Stimulated activated CD8-positive, alpha-beta memory T cell treated with anti-CD3 and anti-CD28 coated beads, Interleukin-12 subunit alpha, Interleukin-12 subunit beta, amount 100 ng/mL, for 1 hour (primary cell): ENCODE measurements at places on chromosomes 4 and X.

DNA sequence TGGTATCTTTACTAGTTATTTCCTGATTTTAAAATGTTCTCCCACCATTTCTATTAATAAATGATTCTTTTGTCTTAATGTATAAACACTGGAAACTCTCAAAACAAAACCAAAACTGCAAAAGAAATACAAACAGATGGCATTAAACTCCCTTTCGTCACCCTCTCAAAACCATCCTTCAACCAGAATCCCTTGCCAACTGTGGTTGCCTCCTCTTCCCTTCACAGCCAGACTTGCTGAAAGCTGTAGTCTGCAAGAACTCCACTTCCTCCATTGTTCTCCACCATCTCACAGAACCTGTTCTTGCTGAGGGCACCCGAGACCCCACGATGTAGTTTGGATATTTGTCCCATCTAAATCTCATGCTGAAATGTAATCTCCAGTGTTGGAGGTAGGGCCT is 96.5 kb downstream of the WWC2 start:
- DNase-seq, result no peak

DNA sequence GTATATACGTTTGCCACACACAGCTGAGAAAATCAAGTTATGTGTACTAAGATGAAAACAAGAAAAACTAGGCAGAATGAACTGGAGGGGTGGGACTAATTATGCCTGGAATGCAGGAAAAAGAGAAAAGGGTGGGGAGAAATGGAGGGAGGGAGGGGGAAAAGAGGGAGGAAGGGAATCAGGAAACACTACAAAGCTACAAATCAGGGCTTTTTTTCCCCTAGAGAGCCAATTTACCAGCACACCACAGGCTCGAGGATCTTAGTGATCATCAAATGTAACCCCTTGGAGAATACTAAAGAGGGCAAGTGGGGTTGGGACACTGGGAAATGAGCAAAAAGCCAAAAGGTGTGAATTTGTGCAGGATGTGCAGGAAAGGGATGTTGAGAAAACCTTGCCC is 451.9 kb downstream of the SMARCA1 start:
- DNase-seq, result no peak

GRCh38 chrX:56882581-56882980 is 112.8 kb downstream of the SPIN3 start:
- no peak for DNase-seq

- DNase-seq, result no peak
Observed at GRCh38 chr4:117700111-117700892, 334.0 kb upstream of the NDST3 start.

GRCh38 chr4:73844345-73844744 is 7.9 kb downstream of the CXCL6 start:
- DNase-seq, result no peak

GRCh38 chr4:148258535-148258934 is 183.7 kb downstream of the NR3C2 start:
- DNase-seq, result no peak

GRCh38 chr4:120209706-120210105 is 143.1 kb upstream of the MAD2L1 start:
- DNase-seq, result no peak

GRCh38 chr4:70706044-70706461 is 15.7 kb upstream of the RUFY3 start:
- DNase-seq, result no peak

DNA sequence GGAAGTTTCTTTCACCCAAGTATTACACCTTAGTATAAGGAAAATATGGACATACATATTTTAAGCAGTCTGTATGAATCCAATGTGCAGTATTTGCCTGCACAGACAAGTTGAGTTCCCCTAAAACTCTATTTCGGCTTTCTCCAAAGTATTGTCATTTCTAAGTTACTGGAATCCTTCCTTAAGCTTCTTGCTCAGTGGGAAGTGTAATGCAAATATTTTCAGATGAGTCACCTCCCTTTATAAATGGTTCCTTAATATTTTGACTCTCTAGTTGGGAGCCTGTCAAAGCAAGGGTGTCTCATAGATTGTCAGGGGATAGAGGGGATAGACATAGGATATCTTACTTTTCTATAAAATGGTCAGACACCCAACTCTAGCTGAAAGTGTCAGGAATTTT is 178.6 kb downstream of the NAA11 start:
- no peak for DNase-seq

GRCh38 chrX:153634832-153635231 is 12.2 kb upstream of the DUSP9 start:
- no peak for DNase-seq

- no peak for DNase-seq
Observed at GRCh38 chr4:69823481-69824186, 36.3 kb downstream of the SULT1E1 start.

DNA sequence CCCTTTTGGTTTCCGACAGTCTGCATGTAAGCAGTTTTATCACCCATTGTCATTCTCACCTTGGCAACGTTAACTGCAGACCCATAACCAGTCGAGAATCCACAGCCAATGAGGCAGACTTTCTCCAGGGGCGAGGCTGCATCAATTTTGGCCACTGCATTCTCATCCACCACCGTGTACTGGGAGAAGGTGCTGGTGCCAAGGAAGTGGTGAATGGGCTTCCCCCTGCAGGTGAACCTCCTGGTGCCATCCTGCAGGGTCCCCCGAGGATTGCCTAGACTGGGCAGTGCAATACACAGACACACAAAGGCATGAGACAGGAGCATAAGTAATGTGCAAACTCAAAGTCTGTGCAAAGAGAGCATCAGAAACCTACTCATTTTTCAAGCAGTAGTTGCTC is 5.4 kb downstream of the ADH1B start:
- no peak for DNase-seq

GRCh38 chrX:47229427-47229826 is 3.4 kb upstream of the USP11 start:
- no peak for DNase-seq

DNA sequence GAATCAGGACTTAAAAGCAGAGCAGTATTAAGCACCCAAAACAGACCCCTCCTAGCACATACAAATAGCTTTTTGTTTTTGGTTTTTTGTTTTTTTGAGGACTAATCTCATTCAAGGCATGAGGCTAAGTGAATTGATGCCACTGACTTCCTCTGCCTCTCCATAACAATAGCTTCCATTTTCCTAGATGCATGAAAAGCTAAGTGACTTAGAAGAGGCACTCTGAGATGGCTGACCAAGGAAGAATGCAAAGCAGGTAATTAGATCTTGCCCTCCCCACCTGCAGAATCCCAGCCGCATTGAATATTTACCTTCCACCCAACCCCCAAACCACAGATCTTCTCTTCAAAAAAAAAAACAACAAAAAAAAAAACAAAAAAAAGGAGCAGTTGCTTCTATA is 7.4 kb upstream of the KDR start:
- DNase-seq, result no peak

GRCh38 chrX:150766351-150767044 is 73.3 kb downstream of the MTMR1 start:
- no peak for DNase-seq

DNA sequence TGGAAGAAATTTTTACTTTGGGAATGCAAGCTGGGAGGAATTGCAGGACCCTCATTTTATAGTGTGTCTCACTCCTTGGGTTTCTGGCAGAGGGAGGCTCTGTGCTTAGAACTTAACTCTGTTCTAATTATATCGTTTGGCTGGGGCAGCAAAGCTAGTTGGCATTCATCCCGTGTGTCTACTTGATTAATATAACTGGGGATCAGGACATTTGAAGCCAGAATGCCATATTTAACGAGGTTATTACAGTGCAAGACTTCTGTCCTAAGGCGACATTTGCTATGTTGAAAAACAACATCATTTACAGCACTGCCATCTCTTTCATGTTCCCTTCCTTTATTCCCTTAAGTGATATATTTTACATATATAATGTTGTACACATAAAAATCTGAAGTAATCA is 179.1 kb upstream of the TBC1D9 start:
- DNase-seq, result no peak

GRCh38 chr4:8105306-8106100 is 53.1 kb downstream of the ABLIM2 start:
- DNase-seq, result no peak

DNA sequence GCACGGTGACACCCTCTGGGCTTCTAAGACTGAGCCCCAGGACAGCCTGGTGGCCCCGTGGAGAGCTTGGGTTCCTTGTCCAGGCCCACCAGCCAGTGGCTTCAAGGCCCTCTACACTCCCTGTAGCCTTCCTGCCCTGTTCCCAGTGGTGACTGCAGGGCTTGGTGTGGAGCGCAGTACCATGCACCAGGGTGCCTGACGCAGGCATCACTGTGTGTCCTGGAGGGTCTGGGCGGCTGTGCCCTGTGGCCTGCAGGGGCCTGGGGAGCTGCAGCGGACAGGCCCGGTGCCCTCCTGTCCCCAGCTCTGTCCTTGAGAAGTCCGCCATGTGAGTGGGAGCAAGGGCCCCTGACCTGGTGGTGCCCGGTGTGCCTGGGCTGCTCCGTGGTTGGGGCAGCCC is 4.3 kb downstream of the FGFRL1 start:
- DNase-seq, result no peak

DNA sequence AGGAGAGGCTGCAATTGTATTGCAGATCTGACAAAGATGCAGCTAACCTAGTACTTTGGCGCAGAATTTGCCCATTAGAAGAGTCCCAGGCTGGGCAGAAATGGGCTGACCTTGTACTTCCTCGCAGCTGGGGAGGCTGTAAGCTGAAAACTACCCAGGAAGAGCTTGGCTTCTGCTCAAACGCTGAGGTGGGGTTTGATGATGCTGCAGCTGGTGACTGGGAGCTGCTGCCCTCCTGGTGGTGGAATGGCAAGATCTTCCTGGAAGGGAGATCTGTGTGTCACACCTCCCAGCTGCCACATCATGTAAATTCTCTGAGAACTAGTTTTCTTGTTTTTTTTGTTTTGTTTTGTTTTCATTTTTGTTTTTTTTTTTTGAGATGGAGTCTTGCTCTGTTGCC is 17.4 kb downstream of the CCNG2 start:
- no peak for DNase-seq

DNA sequence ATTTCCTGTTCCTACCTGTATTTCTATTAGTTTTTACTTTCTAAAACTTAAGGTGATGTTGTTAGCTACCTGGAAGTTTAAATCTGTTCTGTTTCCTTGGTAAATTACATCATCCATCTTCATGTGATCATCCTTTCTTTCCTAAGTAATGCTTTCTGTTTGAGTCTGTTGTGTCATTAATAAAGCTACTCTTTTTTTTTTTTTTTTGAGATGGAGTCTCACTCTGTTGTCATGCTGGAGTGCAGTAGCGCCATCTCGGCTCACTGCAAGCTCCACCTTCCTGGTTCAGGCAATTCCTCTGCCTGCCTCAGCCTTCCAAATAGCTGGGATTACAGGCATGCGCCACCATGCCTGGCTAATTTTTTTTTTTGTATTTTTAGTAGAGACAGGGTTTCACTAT is 73.3 kb downstream of the FIP1L1 start:
- no peak for DNase-seq

- DNase-seq, result no peak
Observed at GRCh38 chr4:7430965-7431695, 3.6 kb downstream of the PSAPL1 start.

GRCh38 chr4:176584031-176584606 is 208.6 kb downstream of the VEGFC start:
- DNase-seq, result no peak

- DNase-seq, result no peak
Observed at GRCh38 chr4:3337811-3338210, 45.0 kb downstream of the RGS12 start.

GRCh38 chr4:165803005-165803404 is 70.0 kb upstream of the TLL1 start:
- no peak for DNase-seq

GRCh38 chr4:62591756-62592155 is 1391.6 kb downstream of the ADGRL3 start:
- DNase-seq, result no peak

GRCh38 chr4:5463936-5464650 is 244.3 kb downstream of the EVC2 start:
- no peak for DNase-seq

DNA sequence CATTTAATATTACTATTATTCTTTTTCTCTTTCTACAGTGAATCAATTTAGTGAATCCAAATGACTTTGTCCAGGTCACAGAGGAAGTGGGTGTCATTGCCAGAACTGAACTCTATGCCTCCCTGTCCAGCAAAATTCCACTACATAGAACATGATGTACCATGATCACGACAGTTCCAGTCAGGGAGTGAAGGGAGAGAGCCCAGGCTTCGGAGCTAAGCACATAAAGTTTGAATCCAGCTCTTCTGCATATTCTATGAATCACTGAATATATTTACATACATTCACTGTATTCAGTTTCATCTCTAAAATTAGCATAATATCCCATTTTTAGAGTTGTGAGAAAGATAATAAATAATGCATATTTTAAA is 17.4 kb downstream of the ARHGEF38 start:
- no peak for DNase-seq

- DNase-seq, result no peak
Observed at GRCh38 chrX:149571770-149572169, 15.5 kb downstream of the MAGEA9B start.

- DNase-seq, result no peak
Observed at GRCh38 chrX:86103061-86103460, 45.2 kb upstream of the DACH2 start.

- no peak for DNase-seq
Observed at GRCh38 chrX:151176231-151176750, at the start of gene GPR50. Gene GPR50, plus strand, starts transcription at chrX:151176584. Its CDS starts 138 bp downstream, at chrX:151176722.

- no peak for DNase-seq
Observed at GRCh38 chr4:3229964-3230363, 19.0 kb upstream of the MSANTD1 start.

- no peak for DNase-seq
Observed at GRCh38 chr4:74758551-74759145, 35.7 kb downstream of the BTC start.

- DNase-seq, result no peak
Observed at GRCh38 chr4:183541010-183541751, 36.3 kb downstream of the ING2 start.
